ENCODE measurements at places on chromosomes 12 and 14.

DNA sequence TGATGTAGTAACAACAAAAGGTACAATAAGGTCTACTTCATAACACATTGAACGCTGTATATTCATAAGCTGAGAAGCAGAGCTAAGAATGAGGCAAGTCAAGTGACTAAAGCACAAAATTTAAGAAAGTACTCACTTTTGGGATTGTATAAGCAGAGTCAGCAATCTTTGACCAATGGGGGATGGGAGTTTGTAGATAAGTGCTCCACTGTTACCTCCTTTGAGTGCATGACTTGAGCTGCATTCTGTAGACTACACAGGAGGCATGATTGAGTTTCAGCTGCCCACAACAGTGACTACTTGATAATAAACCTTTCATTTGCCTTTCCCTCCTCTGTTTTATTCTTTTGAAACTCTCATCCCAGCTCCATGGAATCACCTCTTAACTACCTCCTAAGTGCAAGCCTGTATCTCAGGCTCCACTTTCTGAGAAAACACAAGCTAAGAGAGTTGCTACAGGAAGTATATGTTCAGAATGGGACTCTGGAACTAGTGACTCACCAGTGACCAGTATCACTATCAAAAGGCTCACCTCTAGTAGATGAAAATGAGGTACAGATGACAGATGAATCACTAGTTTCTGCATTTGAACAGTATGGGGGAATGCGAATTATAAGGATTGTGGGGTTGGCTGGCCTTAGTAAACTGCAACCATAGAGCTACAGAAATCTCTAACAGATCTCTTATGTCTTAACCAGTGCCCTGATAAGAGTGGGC is 49.2 kb downstream of the SLC35F4 start:
- DNase-seq, result no peak

DNA sequence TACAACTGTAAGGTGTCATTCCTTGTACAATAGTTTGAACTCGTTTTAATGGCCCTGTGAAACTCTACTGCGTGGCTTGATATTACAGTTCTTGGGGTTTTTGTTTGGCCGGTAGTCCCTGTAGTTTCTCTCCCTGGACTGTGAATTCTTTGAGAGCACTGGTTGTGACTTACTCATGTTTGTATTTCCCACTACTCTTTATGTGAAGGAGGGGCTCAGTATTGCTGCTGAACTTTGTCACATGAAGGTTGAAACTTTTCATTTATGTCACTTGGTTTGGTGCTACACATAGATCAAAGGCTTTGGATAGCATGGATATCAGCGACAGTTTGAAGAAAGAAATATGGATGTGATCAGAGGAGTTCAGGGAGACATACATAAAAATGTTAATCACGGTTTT is 1.5 kb upstream of the POU6F1 start:
- no peak for DNase-seq

DNA sequence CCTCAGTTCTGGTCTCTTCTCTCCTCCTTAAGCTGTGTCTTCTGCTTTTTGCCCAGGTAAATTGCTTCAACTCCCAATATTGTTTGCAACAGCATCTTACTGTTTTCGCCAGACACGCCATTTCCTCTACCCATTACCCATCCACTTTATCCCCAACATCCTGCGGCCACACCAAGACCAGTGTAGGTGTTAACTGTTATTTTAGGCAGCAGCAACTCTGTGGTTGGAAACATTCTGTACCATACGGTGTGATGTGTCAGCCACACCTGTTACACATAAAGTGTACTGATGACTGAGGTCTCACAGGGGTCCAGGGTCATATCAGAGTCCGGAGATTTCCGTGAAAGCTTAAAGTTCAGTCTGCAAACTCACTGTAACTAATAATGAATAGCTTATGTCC is 21.8 kb upstream of the KLRD1 start:
- no peak for DNase-seq

DNA sequence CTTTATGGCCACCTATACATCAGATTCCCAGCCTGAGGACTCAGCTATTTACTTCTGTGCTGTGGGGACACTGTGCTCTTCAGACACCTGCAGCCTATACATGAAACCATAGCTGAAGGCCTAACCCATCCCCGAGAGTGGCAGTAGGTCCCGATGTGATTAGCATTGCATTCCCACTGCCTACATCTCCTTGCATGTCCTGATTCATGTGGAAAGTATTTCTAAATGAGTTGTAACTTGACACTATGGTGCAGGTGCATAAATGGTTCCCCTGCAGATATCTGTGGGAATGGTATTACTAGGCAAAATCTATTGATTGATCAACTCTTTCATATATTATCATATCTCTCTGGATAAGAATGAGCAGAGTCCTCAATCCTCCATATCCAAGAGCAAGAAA is 433.5 kb downstream of the DAD1 start:
- DNase-seq, result no peak

GRCh38 chr14:34065236-34065635 is 114.4 kb upstream of the EGLN3 start:
- DNase-seq, result no peak

GRCh38 chr12:92030618-92031017 is 115.0 kb downstream of the BTG1 start:
- no peak for DNase-seq

GRCh38 chr14:91897106-91897701 is 29.9 kb upstream of the TC2N start:
- DNase-seq, result peak; percentile 84

GRCh38 chr14:84247693-84248092 is 1282.3 kb upstream of the FLRT2 start:
- DNase-seq, result no peak

DNA sequence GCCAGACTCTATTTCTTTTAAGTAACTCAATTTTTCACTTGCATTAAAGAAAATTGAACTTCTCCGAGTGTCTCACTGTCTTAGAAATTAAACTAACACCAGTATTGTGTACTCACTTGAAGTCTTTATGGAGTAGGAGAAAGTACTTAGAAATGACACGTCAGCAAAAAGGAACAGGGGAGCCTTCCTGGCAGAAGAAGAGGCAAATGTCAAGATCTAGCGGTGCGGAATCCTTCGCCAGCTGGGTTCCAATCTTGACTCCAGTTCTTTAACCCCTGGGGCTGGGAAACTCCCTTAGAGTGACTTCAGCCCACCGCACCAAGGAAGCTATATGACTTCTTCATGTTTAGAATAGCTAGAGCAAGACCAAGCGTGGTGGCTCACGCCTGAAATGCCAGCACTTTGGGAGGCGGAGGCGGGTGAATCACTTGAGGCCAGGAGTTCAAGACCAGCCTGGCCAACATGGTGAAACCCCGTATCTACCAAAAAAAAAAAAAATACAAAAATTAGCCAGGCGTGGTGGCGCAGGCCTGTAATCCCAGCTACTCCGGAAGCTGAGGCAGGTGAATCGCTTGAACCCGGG is 34.4 kb downstream of the WBP11 start:
- peak; percentile 7 for DNase-seq

GRCh38 chr12:6570264-6570887 is 2.3 kb upstream of the NOP2 start:
- no peak for DNase-seq

GRCh38 chr14:74671789-74672188 is 41.1 kb downstream of the AREL1 start:
- no peak for DNase-seq

- DNase-seq, result no peak
These were observed 7.3 kb downstream of the STAC3 start for GRCh38 chr12:57243521-57244311.

DNA sequence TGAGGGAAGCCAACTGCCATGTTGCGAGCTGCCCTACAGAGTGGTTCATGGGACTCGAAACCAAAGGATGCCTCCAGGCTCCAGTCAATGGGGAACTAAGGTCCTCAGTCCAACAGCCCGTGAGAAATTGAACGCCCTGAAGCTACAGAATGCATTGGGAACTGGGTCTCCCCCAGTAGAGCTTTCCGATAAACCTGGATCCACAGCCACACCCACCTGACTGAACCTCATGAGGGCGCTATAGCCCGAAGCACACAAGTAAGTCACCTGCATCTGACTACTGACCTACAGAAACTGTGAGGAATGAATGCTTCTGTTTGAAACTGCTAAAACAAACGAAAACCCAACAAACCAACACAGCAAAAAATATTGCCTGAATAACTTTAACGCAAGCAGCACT is 1297.7 kb downstream of the AACS start:
- no peak for DNase-seq

All from thoracic aorta (tissue), 2 donors.